ENCODE measurements at places on chromosomes 16 and 17.

GRCh38 chr16:22063888-22064467 lies 28.4 kb upstream of the VWA3A start:
- DNase-seq = no peak

GRCh38 chr16:47136099-47136842 lies 7.5 kb downstream of the NETO2 start:
- DNase-seq = no peak

DNA sequence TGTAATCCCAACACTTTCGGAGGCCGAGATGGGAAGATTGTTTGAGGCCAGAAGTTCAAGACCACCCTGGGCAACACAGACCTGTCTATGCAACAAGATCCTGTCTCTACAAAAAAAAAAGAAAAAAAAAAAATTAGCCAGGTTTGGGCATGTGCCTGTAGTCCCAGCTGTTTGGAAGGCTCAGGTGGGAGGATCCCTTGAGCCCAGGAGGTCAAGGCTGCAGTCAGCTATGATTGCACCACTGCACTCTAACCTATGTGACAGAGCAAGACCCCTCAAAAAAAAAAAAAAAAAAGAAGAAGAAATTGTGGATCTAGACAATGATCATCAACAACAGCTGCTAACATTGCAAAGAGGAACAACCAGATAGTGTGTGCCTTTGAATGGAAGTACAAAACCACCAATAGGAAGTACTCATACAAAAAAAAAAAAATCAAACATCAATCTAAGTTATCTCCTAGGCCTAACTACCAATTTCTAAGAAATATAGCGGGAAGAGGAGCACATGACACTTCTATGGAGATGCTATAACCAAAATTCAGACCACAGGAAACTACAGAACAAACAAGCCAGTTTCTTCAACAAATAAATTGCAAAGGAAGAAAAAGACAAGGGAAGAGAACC lies 258.7 kb downstream of the MRTFB start:
- DNase-seq = no peak

DNA sequence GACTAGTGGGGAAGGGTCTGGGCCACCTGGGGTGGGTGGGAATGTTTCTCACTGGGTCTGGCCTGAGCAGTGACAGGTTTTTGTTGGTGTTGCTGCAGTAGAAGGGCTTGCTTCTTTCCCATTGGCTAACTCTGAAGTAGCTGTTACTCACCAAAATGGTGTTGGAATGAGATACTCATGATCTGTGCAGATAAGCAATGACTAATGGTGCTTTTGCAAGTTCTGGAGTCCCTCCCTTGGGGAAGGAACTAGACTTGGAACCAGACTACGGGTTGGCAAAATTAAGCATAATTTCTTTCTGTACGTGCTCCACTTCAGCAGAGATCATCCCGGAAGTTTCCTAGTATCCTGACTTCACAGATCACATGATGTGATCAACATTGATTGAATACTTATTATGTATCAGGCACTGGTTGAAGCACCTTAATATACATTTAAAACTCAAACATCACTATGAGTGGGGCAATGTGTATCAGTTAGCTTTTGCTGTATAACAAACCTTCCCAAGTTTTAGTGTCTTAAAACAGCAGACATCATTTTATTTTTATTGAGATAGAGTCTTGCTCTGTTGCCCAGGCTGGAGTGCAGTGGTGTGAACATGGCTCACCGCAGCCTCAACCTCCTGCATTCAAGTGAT lies 30.1 kb downstream of the CHP2 start:
- DNase-seq = no peak

- DNase-seq = no peak
Measured at GRCh38 chr17:62456016-62456415, 22.6 kb upstream of the TLK2 start.

DNA sequence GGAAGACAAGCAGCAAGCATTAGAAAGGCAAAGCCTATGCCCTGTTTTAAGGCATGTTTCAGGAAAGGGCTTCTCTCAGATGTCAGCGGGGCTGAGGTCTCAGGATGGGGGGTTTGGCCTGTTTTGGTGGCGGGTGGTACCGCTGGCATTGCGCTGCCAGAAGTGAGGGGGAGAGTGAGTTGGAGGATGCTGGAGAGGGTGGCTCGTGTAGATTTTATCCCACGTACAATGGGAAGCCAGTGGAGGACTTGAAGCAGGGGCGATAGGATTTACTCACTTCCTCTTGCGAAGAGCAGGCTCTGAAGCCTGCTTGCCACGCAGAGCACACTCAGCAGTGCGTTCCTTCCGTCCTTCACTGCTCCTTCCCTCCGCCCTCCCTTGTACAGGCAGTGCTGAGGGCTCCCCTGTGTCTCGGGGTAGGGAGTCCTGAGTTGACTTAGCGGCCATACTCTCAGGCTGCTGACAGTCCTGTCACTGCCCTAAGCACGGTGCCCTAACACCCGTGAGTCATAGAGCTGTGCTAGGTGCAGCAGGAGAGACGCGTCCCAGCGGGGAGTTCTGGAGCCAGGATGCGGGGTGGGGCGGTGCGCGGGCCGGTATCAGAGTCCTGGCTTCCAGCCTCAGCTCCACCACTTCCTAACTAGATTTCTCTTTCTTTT lies 113.1 kb downstream of the SNX29 start:
- peak; percentile 67 for DNase-seq

GRCh38 chr16:181565-182021 lies 1.3 kb downstream of the HBQ1 start:
- peak; percentile 13 for DNase-seq

GRCh38 chr17:1312261-1312870 lies 32.9 kb downstream of the TRARG1 start:
- DNase-seq = no peak

GRCh38 chr16:9154567-9155410 lies 63.3 kb downstream of the HAPSTR1 start:
- no peak for DNase-seq

GRCh38 chr17:18933102-18934058 lies 18.6 kb upstream of the SLC5A10 start:
- DNase-seq = no peak

Data from AG10803 (cell line).